ENCODE measurements at places on chromosomes 13 and 19.

DNA sequence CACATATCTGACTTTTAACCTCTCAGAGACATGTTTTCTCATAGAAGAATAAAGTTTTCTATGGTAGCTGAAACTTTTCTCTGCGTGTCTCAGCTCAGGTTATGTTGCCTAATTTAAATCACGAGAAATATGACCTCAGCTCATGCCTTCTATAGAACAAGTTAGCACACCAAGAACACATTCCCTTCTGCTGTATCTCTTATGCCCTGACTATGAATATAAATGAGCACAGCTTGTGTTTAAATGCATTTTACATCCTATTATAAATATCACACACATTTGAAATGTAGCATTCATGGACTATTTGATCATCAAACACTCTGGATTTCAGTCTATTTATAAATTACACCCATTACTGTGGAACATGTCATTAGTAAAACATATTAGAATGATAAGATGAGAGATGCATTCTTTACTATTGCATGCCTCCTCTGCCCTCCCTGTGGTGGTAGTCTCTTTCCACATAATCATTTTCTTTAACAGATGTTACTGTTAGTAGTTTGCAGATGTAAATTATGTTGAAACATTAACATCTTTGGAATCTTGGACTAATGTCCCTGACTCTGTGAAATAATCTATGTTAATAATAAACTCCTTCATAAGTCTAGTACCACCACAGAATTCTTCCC, 2044.9 kb upstream of the PCDH20 start:
- no peak for DNase-seq

DNA sequence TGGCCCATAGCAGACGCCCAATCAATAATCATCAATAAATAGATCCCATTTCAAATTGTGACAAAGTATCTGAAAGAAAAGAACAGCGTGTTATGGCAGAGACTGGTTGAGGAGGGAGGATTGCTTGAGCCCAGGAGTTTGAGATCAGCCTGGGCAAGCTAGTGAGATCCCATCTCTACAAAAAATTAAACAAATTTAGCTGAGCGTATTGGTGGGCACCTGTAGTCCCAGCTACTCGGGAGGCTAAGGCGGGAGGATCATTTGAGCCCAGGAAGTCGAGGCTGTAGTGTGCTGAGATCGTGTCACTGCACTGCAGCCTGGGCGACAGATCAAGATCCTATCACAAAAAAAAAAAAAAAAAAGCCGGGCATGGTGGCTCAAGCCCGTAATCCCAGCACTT, 6.4 kb upstream of the GNA11 start:
- DNase-seq, result no peak

DNA sequence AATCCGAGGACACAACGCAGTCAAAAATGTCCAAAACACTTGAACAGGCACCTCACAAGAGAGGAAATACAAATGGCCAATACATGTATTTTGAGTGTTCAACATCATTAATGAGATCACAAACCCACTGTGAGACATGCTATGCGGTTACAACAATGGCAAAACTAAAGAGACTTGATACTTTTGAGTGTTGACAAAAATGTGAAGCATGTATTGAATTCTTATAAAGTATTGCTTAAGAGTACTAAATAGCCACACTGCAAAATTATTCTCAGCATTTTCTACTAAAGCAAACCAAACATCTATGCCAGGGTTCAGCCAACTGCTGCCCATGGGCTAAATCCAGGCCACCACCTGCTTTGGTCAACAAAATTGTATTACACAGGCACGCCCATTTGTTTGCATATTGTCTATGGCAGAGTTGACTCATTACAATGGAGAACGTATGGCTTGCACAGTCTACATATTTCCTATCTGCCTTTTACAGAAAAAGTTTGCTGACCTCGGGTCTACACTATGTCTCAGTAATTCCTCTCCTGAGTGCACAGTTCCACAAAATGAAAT, 135.3 kb downstream of the B3GLCT start:
- no peak for DNase-seq

- DNase-seq, result no peak
Observed at GRCh38 chr13:99446242-99446641, 55.0 kb upstream of the TM9SF2 start.

DNA sequence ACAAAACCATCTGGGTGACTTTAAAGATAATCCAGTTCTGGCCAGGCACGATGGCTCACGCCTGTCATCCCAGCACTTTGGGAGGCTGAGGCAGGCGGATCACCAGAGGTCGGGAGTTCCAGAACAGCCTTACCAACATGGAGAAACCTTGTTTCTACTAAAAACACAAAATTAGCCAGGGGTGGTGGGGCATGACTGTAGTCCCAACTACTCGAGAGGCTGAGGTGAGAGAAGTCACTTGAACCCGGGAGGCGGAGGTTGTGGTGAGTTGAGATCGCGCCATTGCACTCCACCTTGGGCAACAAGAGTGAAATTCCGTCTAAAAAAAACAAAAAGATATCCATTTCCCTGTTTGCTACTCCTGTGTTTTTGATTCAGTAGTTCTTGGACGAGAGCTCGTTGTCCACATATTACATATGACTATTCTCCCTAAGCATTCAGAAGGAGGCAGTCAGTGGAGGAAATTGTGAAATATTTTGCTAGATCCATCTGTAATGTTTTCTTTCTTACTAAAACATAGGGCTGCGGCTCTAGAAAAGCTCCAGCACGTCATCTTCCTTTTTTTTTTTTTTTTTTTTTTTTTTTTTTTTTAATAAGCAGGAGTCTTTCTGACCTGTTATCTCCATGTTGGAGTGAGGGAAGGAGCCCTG, 33.6 kb downstream of the ZNF701 start:
- DNase-seq, result no peak

DNA sequence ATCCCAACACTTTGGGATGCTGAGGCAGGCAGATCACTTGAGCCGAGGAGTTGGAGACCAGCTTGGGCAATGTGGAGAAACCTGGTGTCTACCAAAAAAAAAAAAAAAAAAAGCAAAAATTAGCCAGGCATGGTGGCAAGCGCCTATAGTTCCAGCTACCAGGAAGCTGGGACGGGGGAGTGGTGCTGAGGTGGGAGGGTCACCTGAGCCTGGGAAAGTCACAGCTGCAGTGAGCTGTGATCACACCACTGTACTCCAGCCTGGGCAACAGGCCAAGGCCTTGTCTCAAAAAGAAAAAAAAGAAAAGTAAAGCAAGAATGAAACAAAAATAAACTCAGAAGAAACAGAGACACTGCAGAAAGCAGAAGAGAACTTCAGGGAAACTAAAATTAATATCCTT, 31.6 kb downstream of the MTRF1 start:
- no peak for DNase-seq

- no peak for DNase-seq
Observed at GRCh38 chr13:58434943-58435342, 803.4 kb downstream of the PCDH17 start.

DNA sequence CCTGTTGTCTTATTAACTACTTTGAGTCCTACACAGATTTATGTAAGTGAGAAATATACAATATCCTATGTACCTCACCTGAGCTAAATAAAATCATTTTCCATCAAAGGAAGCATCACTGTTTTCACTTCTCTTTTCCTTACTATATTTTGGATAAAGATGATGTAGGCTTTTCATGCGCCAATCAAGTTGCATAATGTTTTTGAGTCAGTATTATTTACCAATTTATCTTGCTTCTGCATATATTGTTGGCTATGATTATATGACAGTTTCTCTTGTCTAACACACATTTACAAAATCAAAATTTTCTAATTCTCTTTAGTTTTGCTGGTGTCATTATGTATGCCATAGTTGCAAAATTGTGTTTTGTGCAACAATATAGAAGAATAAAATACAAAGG, 67.9 kb upstream of the FRY start:
- DNase-seq, result no peak

DNA sequence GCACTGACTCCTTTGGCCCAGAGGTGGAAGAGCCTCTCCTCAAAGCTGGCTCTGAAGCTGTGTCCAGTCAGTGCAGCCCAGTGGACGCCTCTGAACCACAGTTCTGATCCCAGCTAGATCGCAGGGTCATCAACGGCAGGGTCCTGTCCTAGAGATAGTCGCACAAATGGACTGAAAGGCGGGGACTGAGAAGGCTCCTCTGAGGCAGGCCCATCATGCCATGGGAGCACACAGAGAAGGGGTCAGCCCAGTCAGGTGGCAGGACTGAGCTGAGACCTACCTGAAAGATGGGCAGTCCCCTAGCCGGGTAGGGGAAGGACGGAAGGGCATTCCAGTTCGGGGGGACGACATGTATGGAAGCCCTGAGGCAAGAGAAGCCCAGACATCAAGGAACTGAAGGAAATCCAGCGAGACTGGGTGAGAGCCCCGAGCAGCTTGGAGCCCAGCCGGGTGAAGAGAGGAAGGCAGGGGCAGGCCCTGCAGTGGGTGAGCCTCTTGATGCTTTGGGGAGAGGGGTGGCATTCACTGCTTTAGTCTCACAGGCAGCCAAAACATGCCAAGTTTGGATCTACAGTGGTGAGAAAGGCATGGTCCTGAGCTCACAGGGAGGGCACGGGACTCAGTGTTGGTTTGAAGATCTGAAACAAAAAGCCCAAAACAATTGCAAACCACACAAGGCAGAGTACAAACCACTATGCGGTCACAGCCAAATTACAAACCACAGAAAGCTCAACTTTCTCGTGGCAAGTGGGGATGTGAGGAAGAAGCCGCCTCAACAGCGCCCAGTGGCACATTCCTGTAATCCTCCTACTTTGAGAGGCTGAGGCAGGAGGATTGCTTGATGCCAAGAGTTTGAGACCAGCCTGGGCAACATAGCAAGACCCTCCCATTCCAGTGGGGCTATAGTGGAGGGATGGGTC, 10.0 kb downstream of the CALM3 start:
- DNase-seq, result no peak

DNA sequence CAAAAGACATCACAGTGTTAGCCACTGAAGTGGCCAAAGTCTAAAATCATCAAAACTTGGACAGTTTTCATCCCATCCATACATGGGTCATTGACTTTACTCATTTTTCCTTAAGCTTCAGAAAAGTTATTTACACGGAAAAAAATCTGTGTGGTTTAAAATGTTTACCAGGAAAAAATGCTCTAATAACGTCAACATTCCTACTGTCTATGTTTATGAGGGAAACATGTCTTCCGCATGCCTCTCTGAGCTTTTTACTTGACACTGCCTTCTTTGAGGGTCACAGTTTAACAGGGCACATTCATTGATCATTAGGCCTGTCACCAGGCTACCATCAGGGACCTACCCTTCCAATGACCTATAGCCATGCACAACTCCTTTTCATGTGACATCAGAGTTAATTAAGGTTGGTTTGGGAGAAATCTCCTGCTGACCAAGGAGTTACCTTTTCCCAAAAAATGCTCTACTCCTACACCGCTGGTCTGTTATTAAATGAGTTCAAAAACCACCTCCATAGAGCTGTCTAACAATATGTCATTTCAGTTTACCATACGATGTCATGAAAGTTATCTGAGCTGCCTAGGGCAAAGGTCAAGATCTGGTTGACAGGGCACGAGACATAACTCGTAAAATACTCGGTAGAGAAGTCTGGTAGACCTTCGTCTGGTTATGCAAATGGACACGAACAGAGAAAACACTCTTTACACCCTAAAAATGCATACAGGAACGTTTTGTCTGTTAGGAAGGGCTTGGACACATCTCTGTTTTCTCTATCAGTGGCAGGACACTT, 17.8 kb downstream of the FLT1 start:
- DNase-seq, result no peak

All from amygdala (tissue), 56 donors.